ENCODE measurements at places on chromosomes 6 and 20.

- no peak for DNase-seq
Measured at GRCh38 chr6:140833408-140833807, 1299.3 kb upstream of the GJE1 start.

DNA sequence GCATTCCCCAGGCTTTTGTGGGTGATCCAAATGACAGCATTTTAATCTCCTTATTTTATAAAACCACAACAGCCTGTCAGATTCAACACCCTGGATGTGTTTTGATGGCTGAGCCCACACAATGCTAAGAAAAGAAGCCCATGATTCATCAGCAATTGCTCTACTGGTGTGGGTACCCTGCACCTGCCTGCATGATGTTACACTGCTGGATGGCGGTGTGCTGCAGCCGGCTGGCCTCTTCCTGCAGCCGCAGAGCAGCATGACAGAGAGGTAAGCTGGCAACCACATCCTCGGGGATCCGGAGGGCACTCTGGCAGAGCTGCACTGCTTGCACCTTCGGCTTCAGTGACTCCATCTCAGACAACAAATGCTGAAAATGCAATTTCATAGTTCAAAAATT is 327.5 kb downstream of the SYNE1 start:
- peak; percentile 87 for DNase-seq

DNA sequence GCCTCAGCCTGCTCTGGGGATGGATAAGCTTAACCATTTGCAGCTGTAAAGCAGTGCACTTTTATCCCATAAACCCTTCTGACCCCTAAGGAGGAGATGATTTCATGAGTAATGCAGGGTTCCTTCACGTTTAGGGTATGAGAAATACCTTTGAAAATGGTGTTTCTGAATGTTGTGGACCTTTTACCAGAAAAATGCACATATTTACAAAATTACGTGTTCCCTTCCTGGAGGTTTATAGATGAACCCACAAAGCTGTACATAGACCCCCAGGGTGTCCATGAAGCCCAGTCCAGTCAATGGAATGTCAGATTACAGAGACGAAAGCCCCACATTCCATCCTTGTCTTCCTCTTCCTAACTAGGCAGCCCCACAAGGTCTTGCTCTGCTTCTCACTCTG is 78.6 kb upstream of the INSM1 start:
- no peak for DNase-seq

DNA sequence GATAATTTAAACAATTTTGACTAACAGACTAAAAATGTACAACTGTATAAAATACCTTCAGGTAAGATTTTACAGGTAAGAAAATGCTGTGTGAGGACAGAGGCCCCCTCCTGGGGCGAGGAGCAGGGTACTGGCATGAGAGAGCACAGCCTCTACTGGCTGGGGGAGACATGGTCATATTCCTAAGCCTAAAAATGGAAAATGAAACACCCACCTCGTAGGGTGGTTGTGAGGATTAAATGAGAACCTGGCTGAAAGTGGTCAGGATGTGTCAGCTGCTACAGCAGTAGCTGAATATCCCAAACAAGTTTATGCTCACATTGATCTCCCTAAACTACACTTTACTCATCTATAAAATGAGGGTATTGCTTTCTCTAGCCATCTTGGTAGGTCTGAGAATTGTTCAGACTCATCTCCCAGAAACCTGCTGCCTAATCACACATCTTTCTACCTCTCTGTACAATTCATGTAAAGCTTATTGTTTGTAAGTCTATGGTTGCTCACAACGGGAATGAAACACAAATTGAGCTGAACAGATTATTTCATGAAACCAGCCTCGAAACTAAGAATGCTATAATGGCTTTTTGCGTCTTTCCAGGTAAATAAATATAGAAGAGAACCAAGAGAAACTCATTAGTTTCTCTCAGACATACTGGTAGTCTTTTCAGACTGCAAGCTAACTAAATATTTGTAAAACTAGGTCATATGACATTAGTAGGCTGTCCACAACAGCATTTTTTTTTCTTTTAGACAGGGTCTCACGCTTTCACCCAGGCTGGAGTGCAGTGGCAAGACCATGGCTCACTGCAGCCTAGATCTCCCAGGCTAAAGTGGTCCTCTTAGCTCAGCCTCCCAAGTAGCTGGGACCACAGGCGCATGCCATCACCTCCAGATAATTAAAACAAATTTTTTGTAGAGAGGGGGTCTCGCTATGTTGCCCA is 69.6 kb downstream of the POPDC3 start:
- no peak for DNase-seq

DNA sequence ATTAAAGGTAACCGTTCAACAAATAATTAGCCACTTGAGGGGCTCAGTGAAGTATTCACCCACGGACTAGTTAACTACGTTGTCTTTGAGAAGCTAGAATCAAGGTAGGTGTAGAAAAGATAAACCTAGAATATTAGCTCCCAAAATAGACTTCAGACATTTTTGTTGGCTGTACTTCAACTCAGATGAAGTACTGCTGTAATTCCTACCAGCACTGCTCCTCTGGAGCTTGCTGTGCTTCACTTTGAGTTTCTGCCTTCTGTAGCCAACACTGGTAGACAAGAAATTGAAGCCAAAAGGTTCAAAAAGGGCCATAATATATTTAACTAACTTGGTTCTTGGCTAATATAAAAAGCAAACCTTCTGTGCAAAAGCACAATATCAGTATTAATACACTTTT is 18.8 kb upstream of the SDHAF4 start:
- no peak for DNase-seq

DNA sequence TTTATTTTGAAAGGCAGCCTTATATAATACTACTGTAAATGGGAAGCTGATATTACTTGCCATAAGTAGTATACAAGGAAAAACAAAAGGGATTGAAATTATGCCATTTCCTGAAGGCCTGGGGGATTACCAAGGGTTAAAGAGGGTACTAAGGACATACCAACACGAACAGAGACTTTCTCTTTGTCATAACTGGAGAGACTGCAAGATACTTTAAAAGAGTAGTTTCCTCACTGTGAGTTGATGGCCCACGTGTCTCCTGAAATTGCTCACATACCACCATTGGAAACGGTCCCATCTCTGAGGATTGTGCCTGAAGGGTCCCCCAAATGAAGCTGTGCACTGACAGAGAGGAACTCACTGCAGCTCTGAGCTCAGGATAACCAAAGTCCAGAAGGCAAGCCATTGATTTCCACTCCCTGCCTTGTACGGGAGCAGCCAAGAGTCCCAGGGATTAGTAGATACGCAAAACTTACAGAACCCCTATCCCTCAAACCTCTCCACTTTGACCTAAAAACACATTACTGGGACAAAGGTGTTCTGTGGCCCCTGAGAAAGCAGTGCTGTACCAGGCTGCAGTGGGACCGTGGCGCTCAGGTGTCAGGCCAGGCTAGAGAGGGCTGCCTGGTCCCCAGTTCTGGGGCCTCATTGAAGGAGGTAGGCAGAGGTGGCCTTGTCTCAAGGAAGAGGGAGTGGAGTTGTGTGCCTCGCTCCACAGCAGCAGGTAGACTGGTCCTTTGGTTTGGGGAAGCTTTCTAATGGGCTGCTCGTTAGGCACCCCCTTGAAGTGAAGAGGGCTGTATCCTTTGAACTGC is 15.2 kb downstream of the PSMG4 start:
- no peak for DNase-seq

GRCh38 chr6:43318011-43318410 is 9.4 kb upstream of the CRIP3 start:
- no peak for DNase-seq

DNA sequence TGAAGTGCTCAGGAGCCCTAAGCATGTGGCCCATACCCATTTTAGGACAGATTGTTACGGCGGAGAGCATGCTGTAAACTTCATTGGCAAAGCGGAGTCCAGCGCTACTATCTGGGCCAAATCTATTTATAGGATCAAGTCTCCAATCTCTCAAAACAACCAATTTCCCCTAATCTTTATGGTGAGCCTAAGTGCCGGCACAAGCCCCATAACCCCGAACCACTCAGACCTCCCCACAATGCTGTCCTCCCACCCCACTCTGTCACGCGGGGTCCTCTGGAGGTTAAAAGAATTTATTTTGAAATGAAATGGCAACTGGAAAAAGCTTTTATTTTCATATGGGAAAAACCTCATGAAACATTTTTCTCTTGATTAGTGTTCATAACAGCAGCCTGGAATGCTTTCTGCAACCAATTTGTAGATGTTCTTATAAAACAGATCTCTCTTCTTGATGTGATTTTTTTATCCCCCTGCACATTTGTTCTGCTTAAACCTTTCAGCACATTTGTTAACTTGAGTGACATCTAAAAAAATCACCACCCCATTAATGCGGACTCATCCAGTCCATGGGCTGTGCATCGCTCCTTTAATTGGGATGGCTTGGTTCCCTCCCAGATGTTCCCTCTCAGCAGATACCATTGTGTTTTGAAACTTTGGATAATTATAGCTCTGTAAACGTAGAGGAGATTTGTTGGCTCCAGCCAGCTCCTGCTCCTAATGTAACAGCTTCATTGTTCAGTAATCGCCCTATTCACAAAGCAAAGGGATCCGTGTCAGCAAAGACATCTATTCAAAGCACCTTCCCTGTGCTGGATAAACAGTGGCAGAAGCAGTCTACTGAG is 323.6 kb downstream of the CD83 start:
- no peak for DNase-seq

DNA sequence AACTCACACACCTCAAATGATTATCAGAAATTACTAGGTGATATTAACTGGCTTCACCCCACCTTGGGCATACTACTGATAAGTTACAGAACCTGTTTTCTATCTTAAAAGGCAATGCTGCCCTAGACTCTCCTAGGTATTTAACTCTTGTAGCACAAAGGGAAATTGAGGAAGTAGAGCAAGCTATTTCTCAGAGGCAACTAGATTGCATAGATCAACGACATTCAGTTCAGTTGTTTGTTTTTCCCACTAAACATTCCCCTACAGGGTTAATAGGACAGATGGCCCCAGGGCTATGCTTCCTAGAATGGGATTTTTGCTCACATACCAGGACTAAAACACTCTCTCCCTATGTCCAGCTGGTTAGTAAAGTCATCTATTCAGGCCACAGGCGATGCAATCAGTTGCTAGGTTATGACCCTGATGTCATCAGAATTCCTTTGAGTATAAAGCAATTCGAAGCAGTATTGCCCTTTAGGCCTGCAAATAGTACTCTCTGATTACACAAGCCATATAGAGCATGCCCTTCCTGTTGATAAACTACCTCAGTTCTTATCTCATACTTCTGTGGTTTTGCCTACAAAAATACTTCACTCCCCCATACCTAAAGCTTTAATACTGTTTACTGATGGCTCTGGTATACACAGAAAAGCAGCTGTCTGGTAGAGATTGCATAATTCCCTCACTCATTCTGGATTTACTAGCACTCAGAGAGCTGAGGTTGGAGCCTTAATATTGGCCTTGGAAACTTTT is 67.4 kb upstream of the ASCC3 start:
- no peak for DNase-seq

GRCh38 chr20:32707691-32708581 is 34.2 kb upstream of the C20orf203 start:
- DNase-seq, result no peak

- peak; percentile 88 for DNase-seq
Measured at GRCh38 chr6:6701864-6702263, 113.3 kb downstream of the LY86 start.

DNA sequence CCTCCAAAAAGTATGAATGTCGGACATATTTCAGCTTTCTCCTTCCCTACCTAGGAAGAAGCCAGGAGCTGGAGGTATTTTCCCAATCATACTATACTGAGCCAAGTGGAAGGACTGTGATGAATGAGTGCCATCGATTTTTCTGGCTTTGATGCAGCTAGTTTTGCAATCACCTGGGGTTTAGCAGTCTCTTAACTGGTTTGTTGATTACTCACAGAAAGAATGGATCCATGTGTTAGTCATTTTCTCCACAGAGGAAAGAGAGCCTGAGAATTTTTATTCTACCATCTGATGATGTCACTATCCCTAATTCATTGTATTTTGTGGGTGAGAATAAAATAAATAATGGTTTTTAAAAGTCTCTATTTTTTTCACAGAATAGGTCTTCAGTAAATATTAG is 282.9 kb upstream of the RNF217 start:
- DNase-seq, result no peak

- no peak for DNase-seq
Measured at GRCh38 chr20:11034025-11034424, 360.2 kb upstream of the JAG1 start.

GRCh38 chr6:30590509-30590908 is 19.3 kb downstream of the ABCF1 start:
- no peak for DNase-seq

DNA sequence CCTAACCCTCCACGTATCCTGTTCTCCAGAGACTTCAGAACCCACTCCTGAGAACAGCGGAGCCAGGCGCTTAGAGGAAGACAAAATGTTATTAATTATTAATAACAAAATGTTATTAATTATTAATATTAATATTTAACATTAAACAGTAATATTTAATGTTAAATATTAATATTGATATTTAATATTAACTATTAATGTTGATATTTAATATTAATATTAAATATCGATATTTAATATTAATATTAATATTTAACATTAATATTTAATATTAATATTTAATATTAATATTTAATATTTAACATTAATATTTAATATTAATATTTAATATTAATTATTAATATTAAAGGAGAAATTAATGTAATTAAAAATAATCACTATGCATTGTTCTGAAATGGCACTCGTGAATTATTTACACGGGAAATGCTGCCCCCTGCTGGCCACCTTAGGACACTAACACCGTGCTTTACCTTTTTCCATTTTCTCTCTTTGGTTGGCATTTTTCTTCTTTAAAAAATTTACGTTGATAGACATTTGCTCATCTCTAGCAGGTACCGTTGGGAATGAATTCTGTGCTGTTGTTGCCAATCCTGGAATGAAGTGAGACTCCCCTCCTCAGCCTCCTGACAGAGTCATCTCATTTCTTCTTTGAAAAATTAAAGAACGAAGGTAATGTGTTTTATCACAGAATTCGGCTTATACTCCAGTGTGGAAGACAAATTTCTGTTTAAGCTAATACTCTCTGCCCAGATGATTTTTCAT is 7.5 kb upstream of the GGTLC1 start:
- DNase-seq, result peak; percentile 47

- no peak for DNase-seq
Measured at GRCh38 chr6:136608991-136609390, 58.8 kb upstream of the MAP7 start.

GRCh38 chr20:24721891-24722568 is 227.0 kb upstream of the CST7 start:
- no peak for DNase-seq

DNA sequence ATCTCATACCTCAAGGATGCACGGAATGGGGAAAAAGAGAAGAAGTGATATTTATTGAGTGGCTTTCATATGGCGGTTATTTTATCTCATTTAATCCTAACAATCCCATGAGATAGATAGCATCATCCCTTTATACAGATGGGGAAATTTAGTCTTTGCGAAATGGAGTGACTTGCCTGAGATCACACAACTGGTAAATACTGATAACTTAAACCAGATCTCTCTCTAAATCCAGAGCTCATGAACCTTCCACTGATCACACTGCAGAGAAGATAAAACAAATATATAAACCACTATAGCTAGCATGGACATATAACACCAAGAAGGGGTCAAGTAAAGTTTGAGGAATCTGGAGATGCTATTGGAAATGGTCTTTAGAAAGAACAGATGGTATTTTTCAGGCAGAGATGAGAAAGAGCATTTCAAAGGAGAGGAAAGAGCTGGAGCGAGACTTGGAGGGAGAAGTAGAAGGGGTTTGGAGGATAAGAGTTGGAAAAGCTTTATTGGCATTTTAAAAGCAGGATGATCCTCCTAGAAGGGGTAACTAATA is 139.8 kb upstream of the TNFAIP3 start:
- no peak for DNase-seq

All from Jurkat, Clone E6-1 (cell line).